ENCODE measurements at places on chromosomes 7 and 10.

DNA sequence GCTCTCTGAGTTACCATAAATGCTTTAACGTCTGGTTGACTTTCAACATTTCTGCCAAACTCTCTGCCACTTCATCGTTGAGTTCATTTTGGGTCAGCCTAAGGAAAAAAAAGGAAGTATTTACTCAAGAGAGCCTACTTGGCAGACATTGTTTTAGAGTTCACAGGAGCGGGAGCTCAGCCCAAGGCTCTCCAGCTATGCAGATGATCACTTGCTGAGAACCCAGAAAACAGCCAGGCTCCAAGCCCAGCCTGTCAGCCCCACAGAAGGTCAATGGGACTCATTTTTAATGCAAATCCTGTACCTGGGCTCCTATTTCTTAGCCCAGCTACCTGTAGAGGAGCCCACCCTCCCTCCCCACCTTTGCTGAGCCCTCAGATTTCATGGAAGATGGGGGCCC lies 45.5 kb downstream of the NOD1 start:
- no peak for DNase-seq

- no peak for DNase-seq
These were observed 591.5 kb upstream of the ANKRD30A start for GRCh38 chr10:36533861-36534260.

- peak; percentile 47 for DNase-seq
These were observed 29.5 kb downstream of the CHCHD3 start for GRCh38 chr7:133052401-133052756.

DNA sequence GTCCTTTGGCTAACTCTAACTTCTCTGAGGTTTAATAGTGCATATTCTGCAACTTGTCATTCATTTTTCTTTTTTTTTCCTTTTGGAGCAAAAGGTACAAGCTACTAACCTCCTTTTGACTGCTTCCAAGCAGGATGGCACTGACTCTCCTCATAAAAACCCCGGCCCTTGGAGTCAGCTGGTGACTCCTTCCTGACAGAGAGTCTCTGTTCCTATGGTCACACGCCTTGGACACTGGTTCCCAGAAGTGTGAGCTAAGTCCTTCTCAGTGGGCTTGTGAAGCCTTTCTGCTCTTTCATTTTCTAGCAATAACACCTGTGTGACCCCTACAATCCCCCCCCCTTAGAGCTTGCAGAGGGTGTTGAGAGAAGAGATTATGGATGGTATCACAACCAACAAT lies 21.7 kb downstream of the DOCK4 start:
- DNase-seq, result no peak

DNA sequence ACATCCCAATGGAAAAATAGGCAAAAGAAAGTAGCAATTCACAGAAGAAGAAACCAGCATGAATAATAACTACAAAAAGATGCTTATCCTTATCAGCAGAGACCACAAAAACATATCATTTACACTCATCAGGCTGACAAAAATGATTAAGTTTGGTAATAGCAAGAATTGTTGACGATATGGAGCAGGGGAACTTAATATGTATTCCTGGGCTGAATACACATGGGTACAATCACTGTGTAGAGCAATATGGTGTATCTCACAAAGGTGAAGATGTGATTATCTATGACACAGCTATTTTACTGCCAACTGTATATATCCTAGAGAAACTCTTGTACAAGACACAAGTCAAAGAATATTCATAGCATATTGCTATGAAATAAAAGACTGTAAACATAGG lies 141.8 kb upstream of the NOBOX start:
- DNase-seq, result no peak

GRCh38 chr10:14163377-14164086 lies 167.2 kb downstream of the FRMD4A start:
- peak; percentile 32 for DNase-seq

- peak; percentile 35 for DNase-seq
These were observed 14.3 kb downstream of the ADAM12 start for GRCh38 chr10:126373972-126374371.

GRCh38 chr7:155796381-155797261 lies 15.6 kb downstream of the SHH start:
- peak; percentile 53 for DNase-seq

DNA sequence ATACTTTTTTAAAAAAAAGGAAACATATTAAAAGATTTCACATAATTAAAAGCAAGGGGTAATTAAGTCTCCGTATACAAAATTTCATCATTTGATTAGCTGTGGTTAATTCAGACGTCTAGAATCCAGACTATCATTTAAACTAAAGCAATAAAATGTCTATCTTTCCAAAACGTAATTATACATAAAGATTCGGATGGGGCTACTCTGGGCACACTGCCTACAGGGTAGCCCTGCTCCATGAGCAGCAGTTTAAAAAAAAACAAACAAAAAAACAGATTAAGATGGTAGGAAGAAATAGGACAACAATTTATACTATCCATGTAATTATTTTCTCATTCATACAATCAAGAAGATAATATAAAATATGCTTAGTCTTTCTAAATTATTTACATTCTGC lies 96.0 kb downstream of the NRBF2 start:
- no peak for DNase-seq

DNA sequence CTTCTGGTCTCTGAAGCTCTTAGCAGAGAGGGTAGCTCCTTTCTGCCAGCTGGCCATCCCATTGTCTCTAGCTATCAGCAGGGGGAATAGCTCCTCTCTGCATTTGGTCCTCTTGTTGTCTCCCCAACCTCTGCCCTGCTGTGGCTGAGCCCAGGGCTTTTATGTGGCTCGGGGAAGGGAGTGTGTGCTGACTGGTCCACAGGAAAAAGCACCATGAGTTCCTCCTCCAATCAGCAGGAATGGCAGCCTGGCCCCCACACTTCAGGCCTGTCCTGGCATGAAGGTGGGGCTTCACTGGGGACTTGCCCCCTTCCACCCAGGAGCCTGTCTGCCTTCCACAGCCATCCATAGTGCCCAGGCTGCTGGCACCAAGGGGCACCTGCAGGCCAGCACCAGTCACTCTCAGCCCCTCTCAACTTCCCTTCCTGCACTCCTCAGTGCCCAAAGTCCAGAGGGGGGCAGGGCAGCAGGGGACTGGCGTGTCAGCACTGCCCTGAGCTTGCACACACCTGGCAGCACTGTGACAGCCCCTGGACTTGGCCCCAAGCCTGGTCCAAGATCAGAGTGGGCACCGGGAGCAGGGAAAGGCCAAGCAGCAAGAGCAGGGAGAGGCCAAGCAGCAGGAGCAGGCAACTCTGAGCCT lies 36.2 kb downstream of the NOLC1 start:
- no peak for DNase-seq

DNA sequence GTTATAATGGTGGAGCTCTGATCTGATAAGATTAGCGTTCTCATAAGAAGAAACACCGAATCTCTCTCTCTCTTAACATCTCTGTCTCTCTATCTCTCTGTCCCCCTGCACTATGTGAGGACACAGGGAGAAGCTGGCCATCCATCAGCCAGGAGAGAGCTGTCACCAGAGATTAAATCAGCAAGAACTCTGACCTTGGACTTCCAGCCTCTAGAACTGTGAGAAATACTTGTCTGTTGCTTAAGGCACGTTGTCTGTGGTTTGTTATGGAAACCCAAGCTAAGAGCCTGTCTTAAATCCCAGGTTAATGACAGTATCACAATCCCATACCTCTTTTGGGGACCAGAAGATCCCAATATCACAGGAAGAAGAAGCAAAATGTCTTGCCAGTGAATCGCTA lies 132.0 kb upstream of the AKR1E2 start:
- no peak for DNase-seq

DNA sequence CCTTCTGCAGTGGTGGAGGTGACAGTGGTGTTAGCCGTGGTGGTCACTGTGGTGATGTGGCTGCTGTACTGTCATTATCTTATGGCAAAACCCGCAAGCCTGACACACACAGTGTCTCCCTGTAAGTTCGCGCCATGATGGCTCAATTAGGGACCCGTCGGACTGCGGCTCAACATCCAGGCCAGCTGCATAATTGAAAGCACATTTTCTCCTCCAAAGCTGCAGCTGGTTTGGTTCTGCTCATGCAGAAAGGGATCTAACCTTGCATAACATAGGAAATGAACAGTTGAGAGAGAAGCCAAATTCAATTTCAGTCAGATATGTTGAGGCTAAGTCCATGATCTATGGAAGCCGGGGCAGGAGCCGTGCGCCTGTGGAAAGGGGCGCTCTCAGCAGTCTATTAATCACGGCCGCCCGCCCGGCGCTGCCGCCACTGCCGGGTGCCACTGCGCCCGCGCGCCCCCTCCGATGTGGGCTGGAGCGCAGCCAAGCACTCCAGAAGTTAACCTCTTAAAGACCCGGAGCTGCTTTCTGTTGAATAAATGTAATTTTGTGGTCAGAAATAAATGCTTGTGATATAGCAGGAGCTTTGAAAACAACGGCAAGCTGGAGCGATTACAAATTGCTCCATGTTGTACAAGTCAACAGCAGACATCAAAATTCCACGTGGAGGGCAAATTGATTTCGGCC lies 227.7 kb downstream of the CUX1 start:
- DNase-seq, result peak; percentile 71

DNA sequence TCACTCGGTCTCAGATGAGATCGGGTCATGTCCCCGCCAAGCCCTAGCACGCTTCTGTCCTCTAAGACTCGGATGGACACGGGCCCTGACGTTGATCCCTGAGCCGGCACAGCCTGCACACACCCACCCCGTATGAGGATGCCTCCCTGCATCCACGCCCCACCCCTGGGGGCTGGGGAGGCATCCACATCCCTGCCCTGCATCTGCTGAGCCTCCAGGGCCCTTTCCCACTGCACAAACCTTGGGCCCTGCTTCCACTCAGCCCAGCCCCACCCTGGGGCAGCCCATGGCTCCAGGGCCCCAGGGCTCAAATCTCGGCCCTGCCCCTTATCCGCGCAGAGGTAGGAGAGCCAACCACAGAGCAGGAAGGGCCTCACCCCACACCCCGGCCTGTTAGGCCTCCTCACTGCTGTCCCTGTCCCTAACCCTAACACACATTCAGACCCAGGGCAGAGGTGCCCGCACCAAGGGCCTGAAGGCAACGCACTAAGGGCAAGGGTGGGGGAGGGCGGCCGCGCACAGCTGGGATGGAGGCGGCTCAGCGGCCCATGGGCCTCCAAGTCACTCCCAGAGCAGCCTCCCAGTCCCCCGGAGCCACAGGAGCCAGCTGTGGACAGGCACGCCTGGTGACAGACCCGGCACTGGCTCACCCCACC lies 9.5 kb upstream of the MICALL2 start:
- no peak for DNase-seq

DNA sequence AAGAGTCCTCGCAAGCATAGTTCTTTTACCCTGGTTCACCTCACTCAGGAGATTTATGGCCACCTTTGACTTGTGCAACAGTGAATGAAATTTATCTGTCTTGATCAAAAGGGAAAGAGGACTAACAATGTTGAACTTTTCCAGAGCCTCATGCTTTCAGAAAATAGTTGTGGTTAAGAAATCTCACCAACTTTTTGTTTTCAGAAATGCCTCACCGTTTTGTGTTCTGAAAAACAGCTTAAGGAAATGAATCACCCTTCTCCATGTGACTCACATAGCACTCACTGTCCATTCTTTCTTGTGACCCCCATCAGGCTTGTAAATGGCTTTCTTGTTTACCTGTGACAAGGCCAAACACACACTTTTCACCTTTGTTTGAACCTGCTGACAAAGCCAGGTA lies 148.6 kb upstream of the FAM3C start:
- peak; percentile 99 for DNase-seq

GRCh38 chr7:15674586-15674985 lies 11.9 kb downstream of the MEOX2 start:
- DNase-seq, result no peak

GRCh38 chr7:70529914-70530585 lies 601.9 kb upstream of the GALNT17 start:
- no peak for DNase-seq

DNA sequence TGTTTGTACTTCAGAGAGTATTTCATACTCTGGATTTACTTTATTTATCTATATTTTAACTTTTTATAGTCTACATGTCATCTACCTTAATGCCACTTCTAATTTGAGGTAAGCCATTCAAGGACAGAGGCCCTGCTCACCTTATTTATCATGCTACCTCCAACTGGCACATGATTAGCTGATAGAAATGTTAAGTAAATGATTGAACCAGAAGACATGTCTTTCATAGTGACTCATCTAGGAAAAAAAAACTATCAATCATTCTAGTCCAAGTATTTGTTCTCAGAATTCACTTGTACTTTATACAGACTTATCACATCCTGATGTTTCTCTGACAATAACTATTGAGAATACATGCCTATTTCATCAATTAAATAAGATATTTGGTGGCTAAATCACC lies 856.3 kb downstream of the XPNPEP1 start:
- peak; percentile 85 for DNase-seq

GRCh38 chr7:102450242-102450641 lies 14.4 kb downstream of the ALKBH4 start:
- DNase-seq, result no peak

DNA sequence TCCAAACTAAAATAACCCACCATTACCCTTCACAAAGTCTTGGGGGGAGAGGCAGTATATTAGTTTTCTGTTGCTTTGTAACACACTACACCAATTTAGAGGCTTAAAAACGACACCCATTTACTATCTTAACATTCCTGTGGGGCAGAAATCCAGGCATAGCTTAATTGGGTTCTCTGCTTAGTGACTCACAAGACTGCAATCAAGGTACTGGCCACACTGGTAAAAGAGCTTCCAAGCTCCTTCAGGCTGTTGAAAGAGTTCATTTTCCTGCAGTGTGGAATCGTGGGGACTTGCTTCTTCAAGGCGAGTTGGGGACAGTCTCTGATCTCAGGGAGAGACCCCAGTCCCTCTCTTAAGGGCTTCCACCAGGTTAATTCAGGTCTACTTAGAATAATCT lies 139.1 kb downstream of the XPNPEP1 start:
- DNase-seq, result peak; percentile 10

GRCh38 chr7:36946401-36946739 lies 222.1 kb upstream of the AOAH start:
- DNase-seq, result no peak

DNA sequence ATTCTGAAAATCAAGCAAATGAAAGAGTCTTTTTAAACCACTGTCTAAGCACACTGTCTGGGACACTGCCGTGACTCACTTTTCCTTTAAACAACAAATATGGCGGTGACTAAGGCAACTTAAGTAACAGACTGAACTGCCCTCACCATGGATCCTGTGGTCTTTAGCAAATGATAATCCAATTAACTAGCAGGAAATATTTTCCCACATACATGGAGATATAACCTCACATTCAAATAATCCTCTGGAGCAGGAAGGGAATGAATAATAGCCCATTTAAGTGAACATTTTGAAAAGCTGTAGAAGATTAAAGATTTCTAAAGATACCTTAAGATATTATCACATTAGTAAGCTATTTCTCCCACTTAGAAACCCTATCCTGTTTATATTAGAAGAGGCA lies 40.3 kb upstream of the LRRC17 start:
- peak; percentile 97 for DNase-seq

DNA sequence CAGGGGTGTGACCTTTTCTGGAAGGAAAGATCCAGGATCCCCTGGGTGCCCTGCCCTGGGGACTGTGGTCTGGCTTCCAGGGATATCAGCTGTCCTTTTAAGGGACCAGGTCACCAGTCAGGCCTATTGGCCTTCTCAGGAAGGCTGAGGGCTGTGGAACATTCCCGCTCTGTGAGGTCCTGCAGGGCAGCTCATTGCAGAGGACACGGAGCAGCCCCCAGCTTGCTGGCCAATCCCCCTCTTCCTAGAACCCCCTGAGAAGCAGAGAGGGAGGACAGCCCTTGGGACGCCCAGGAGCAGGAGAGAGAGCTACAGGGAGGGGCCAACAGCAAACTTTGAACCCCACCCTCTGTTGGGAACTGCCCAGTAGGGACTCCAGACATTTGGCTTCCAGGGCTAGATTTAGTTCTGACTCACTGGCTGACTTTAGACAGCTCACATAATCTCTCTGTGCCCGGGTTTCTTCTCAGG lies 67.9 kb upstream of the COL13A1 start:
- DNase-seq, result peak; percentile 27

- no peak for DNase-seq
These were observed 62.4 kb downstream of the PROSER2 start for GRCh38 chr10:11885437-11886137.

All from kidney tubule cell (primary cell).